ENCODE measurements at places on chromosomes 2 and 18. TPM values are rescaled to one million over a fixed set of nuclear protein-coding genes. Genes with fewer than 3 reads are reported as not detected.

- no peak for DNase-seq
Observed at GRCh38 chr18:44638034-44638540, 42.6 kb upstream of the SETBP1 start.

DNA sequence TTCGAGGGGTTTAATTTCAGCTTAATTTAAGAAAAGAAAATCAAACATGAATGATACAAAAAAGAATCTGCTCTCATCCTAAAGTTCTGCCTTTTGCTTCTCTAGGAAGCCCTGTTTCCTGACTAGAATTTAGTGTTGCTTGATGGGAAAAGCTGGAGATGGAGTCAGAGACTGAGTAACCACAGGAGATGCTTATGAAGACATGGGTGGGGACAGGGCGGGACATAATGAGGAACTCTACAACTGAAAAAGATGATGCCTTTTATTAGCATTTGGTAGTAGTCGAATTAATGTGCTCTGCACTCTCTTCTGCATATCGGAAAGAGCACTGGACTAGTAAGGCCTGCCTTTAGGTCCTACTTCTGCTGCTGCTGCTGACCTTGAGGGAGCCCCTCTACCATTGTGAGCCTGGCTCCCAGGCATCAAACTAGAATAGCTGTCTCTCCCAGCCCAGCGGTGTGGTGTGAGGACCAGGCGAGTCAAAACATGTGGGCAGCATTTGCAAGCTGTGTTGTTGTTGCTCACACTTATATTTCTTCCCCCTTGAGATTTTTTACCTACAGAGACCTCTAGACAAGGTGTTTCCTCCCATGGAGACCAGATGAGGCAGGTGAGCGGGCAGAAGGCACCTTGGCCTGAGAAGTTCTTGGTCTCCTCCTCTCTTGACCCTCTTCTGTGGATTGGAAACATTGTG lies 61.5 kb downstream of the INPP4A start:
- peak; percentile 55 for DNase-seq

- DNase-seq: no peak
Observed at GRCh38 chr18:11521853-11522252, 87.5 kb upstream of the SLC35G4 start.

DNA sequence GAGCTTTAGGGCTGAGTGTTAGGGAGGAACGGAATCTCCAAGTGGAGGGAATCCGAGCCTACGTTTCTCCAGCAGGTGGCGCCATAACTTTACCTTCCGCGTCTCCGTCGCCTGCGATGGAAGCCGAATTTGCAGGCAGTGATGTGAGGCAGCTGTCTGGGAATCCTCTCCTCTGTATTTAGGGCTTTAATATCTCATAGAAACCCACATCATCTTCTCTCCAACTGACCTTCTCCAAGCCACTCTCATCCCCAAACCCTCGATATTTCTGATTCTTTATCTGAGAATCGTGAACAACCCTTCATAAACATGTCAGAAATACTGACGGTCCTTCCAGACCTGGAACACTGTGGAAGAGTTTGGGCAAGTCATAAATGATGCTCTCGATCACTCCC lies 27.5 kb downstream of the SIX2 start:
- peak; percentile 70 for DNase-seq

DNA sequence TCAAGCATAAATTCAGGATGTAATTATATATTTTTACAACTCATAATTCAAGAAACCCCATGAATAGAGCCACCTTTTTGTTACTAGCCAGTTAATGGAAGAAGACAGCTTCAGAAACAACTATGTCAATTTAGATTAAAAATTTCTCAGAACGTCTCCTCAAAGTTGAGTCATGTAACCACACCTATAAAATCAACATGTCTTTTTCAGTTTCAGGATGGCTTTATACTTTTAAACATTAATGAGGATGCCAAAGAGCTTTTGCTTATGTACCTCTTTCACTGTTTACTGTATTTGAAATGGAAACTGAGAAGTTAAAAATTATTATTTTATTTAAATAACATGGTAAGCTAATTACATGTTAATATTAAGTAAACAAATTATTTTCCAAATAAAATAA lies 280.1 kb downstream of the PTH2R start:
- no peak for DNase-seq

- no peak for DNase-seq
Observed at GRCh38 chr2:4381049-4381448, 677.7 kb downstream of the DCDC2C start.

GRCh38 chr18:66749481-66750035 lies 145.7 kb upstream of the CDH19 start:
- no peak for DNase-seq

The REEP1 gene
- total RNA-seq: 34.2 TPM

GRCh38 chr2:96389736-96390135 lies 54.2 kb downstream of the NCAPH start:
- DNase-seq: no peak

- DNase-seq: no peak
Observed at GRCh38 chr18:74066018-74066417, 81.6 kb downstream of the FBXO15 start.

DNA sequence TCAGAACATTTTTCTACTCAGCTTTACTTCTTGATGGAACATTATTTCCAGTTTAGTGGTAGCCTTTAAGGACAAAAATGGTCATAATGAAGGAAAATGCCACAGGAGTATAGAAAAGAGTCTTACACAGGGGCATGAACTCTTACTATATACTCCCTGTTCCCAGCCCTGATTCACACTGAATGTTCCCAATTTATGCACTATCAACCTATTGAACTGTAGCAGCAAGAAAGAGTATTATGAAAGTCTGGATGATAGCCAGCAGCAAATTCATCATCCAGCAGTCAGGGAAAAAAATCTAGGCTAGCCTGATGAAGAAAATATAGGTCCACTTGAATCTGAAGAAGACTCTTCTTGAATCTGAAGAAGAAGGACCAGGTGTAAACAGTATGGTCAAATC lies 1170.3 kb upstream of the CHAC2 start:
- DNase-seq: no peak

The KCNG2 gene
- total RNA-seq: not detected

DNA sequence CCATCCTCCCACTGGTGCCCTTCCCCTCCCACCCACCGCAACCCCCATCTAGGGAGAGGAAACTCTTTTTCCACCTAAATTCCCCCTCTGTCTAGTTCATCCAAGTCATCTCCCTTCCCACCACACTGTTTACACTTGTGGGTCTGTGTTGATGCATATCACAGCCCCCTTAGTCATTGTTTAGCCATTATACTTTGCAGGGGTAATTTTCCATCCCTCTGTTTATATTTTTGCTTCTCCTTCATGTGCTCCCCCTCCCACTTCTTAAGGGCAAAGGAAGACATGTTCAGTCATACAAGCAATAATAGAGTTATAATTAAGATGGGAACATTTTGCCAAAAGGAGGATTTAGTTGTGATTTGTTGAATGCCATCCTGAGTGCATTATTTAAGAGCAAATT lies 187.8 kb upstream of the TNP1 start:
- DNase-seq: no peak

- no peak for DNase-seq
Observed at GRCh38 chr18:10681581-10682367, 155.9 kb downstream of the NAPG start.

DNA sequence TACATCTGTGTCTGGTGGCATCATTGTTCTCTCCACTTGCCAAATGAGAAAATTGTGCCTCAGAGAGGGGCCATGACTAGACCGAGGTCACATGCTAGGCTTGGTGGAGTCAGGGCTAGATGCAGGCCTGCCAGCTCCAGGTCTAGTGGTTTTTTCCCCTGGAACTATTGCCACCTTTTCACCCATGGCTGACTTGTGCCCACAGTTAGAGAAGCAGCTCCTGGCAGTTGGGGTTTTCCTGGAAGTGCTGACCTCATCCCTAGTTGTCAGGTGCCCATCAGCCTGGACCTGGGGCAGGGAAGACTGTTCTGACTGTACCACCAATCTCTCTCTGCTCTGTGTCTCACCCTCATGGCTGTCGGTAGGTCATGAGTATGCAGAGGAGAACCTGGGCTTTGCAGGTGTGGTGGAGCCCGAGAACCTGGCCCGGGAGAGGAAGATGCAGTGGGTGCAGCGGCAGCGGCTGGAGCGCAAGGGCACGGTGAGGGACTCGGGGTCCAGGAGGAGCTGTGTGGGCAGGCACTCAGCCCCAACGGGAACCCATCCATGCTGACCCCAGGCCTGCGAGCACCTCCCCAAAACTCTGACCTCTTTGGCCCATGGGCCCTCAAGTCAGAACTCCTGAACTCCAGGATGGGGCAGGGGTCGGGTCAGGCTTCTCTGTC lies 12.4 kb upstream of the CATIP start:
- DNase-seq: no peak

The XDH gene
- total RNA-seq: not detected

DNA sequence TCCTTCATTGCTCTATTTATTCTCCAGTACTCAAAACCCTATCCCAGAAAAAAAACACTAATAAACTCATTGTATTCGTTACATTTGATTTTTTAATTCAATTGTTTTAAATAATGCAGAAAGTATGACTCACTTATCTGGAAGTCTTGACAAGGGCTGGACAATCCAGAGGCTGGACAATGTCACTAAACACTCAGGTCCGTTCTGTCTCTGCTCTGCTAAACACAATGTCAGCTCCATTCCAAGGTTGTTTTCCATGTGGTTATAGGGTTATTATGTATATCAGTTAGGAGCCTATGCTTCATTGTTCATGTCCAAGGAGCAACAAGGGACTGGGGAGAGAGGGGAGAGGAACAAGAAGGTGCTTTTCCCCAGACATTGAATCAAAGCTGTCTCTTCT lies 125.5 kb downstream of the IRS1 start:
- no peak for DNase-seq

GRCh38 chr2:204849892-204850291 lies 304.6 kb downstream of the PARD3B start:
- DNase-seq: no peak

DNA sequence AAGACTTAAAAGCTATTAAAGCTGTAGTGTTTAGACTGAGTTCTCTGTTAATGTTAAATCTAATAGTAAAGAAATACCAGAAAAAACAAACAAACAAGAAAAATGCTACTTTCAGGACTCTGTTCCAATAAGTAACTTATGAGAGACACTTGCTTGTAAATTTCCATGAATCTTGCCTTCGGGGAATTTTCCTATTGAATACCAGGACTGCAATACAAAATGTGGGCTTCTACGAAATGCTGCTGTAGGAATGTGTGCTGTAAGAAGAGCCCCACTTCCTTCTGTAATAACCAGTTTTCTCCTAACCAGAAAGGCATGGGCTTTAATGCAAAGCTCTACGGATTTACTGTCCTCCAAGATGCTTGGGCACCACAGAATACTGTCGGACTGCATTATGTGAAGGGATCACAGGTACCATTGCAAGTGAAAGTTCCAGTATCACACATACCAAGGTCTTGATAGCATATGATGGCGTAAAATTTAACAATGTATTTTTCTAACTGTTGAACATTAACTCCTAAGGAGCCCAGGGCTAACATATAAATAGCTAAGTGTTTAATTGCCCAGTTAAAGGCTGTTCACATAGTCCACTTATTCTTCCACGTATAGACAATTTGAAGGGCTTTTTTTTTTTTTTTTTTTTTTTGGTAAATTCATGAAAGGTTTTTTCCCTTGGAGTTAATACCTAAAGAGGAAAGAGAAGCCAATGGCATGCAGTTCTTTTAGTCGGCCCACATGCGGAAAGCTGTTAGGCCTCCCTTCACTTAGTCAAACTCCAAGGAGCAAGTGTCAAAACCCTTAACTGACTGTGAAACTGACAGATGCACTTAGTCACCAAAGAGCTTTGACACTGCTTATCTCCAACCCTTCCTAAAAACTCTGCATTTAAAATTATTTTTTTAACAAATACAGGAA lies 564.0 kb upstream of the POU3F3 start:
- no peak for DNase-seq

GRCh38 chr2:30414961-30415360 lies 32.1 kb upstream of the LCLAT1 start:
- DNase-seq: no peak

The ATF2 gene
- 28.1 TPM for total RNA-seq

The MYCN gene
- 0.30 TPM for total RNA-seq

DNA sequence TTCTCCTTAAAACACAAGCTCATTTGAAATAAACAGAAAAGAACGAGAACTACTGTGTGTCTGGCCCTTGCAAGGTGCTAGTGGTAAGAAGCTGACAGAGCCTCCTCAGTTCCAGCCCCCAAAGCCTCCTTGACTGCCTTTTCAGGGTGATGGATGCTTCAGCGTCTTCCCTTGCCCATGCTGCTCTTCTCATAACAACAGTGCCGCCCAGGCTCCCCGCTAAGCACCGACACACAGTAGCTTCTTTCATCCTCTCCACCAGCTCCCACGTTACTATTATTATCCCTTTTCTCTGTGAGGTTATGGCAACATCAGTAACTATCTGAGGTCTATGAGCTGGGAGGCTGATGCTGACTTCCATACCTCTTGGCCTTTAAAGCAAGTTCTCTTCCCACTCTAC lies 418.6 kb downstream of the TSN start:
- no peak for DNase-seq

DNA sequence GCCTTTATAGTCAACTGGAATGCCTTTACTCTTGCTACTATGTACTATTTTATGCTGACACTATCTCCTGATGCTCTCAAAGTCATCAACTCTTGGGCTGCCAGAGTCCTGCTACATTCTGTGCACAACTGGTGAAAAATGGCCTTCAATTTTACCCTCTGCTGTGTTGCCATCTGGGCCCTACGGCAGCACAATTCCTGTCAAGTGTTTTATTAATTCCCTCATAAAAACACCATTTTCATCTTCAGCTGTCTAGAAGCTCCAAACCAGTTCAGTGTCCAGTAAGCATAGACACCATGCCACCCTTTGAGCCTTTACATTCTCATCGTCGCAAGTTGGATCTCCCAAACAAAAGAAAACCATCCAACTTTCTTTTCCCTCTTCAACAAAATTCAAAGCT lies 26.5 kb downstream of the CALCRL start:
- DNase-seq: no peak

- DNase-seq: no peak
Observed at GRCh38 chr18:46821856-46822711, 65.2 kb upstream of the ST8SIA5 start.

- DNase-seq: no peak
Observed at GRCh38 chr2:100241236-100241635, 81.1 kb downstream of the LONRF2 start.

The ANTXR1 gene
- total RNA-seq: 52.2 TPM

DNA sequence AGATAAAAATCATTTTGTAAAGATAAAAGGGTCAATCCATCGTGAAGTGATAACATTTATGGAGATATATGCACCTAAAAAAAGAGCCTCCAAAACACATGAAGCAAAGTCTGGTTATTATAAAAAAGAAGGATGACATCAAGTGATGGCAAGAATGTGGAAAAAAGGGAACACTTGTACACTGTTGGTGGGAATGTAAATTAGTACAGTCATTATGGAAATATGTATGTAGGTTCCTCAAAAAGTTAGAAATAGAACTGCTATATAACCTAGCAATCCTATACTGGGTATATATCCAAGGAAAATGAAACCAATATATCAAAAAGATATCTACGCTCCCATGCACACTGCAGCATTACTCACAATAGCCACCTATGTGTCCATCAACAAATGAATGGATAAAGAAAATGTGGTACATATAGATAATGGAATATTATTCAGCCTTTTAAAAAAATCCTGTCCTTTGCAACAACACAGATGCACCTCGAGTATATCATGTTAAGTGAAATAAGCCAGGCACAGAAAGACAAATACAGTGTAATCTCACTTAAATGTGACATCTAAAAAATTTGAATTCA lies 28.9 kb downstream of the ABCB11 start:
- no peak for DNase-seq

- DNase-seq: no peak
Observed at GRCh38 chr18:59861963-59862819, 37.6 kb upstream of the PMAIP1 start.

The NGEF gene
- total RNA-seq: 4.8 TPM

The GAREM1 gene
- 13.6 TPM for total RNA-seq

- no peak for DNase-seq
Observed at GRCh38 chr2:32745675-32746074, 117.8 kb downstream of the TTC27 start.

The SKA1 gene
- total RNA-seq: not detected
